Activated CD4-positive, alpha-beta T cell treated with anti-CD3 and anti-CD28 coated beads, Interleukin-2, amount 50 U/mL, for 24 hours (primary cell): ENCODE measurements at places on chromosomes 1 and 21.

DNA sequence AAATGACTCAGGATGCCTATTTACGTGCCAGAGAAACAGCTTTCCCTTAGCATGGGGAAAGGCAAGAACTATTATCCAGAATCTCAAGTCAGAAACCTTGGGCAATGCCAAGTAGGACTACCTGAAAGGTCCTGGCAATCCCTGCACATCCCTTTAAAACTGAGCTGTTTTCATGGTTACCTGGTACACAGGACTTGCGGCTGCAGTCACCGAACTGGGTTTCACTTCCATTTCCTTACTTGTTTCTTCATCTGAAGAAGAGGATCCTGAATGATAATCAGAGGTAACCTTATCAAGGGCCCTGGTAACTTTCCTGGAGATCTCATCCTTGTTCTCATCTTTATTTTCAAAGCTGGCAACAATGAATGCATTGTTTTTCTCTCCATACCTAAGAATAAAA lies 14.3 kb downstream of the BTG3 start:
- DNase-seq = no peak

GRCh38 chr1:104905322-104905721 lies 1155.6 kb downstream of the AMY1C start:
- no peak for DNase-seq

DNA sequence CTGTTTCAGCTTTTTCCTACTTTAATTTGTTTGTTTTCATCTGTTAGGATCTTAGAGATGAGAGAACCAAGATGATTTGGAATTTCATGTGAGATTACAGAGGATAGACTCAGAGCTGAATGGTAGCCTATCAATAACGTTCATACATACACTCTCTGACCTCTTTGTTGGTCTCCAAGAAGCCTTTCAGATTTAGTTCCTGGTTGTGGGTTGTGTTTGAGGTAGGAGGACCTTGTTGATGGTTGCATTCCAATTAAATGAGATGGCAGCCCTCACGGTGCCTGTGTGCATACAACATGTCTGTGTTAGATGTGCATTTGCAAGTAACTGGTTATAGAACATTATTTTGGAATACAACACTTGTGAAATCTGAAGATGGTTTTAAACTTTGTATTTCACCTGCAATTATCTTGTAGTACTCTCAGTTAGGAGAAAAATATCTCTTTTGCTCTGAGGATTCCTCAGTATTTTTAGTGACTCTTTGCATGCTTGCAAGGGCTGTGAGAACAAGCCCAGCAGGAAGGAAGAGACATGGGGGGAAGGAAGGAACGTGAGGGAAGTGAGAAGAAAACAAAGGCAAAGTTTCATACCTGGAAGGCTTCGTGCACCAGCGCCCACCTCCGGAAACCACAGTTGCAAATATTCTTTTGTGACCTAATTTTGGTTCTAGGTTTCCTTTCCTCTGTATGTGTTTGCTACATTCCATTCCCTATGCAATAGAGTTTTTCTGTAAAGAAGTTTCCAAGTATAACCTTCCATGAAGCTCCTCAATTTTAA lies 291.8 kb downstream of the DISC1 start:
- DNase-seq = peak; percentile 19

GRCh38 chr1:44270686-44271628 lies 57.7 kb downstream of the DMAP1 start:
- DNase-seq = no peak

- no peak for DNase-seq
Observed at GRCh38 chr1:227304665-227305064, 13.6 kb downstream of the CDC42BPA start.

- DNase-seq = no peak
Observed at GRCh38 chr1:2098839-2099785, 48.9 kb downstream of the PRKCZ start.

GRCh38 chr21:38489729-38490128 lies 8.5 kb downstream of the ERG start:
- no peak for DNase-seq

- no peak for DNase-seq
Observed at GRCh38 chr1:2546515-2547209, 9.5 kb upstream of the TNFRSF14 start.

- DNase-seq = no peak
Observed at GRCh38 chr1:162391790-162392563, 10.4 kb downstream of the C1orf226 start.
